Aorta (tissue), 5 donors: ENCODE measurements at places on chromosomes 11 and 22. TPM values are rescaled to one million over a fixed set of nuclear protein-coding genes. Genes with fewer than 3 reads are reported as not detected.

GRCh38 chr11:73429121-73429750, 53.0 kb downstream of the RELT start:
- no peak for DNase-seq

- DNase-seq = no peak
Observed at GRCh38 chr22:36894266-36894665, 19.2 kb upstream of the CSF2RB start.

DNA sequence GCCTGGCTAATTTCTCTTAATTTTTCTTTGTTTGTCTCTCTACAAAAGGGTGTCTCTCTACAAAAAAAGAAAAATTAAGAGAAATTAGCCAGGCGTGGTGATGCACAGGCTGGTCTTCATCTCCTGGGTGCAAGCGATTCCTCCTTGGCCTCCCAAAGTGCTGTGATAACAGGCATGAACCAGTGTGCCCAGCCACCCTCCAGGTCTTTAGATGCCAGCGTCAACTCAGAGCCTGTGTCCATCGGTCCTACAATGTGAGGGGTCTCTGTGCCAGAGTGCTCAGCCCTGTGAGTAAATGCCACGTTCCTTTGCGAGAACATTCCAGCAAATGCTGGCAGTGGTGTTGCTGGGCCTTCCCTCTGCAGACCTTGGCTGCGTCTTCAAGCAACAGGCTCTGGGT, 62.7 kb downstream of the IGF2 start:
- DNase-seq = no peak

The OR4D9 gene
- total RNA-seq = not detected

The OR4C3 gene
- total RNA-seq = not detected
